AG04450 (cell line): ENCODE measurements at places on chromosomes 3 and 15.
A peak's percentile ranks its signal among the peaks of the same experiment; 100 is the strongest.

GRCh38 chr3:116001151-116001621 lies 377.9 kb downstream of the GAP43 start:
- DNase-seq = no peak

DNA sequence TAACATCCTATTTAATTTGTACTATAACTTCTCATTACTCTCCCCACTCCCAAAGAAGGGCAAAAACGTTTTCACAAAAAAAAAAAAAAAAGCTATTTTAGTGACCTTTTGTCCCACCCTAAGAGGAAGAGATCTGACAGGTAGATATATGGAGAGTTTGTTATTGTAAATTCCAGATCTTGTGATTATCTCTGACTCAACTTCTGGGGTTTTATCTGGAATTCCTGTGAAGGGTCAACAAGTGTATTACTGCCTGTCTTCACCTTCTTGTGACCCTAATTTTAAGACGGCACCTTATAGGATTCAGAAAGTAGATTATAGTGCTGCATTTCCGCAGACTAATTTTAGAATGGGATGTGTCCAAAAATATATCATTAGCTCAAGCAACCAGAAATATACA lies 205.9 kb upstream of the CDIN1 start:
- DNase-seq = no peak

- DNase-seq = no peak
Measured at GRCh38 chr3:136979204-136979603, 21.4 kb downstream of the IL20RB start.

DNA sequence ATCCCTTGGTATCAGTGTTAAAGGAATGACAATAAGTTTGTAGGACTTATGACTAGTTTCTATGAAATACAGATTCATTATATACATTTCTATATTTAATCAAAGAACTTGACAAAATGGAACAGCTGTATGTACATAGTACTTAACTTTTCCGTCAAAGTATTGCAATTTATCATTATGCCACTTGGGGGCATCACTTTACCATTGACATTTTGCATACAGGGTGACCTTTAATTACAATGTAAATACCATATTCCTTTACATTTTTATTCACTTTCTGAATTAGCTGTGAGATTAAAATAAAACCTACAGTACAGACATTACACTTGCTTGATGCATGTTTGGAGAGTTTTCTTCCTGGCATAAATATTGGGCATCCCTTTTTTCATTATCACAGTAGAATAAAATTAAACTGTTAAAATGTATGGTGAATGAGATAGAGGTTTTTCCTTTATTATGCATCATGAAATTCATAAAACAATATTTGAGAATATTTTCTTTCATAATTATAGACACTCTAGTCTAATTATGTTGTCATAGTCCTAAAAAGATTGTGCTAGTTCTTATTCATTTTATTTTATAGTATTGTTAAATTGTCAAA lies 6.9 kb downstream of the NEK11 start:
- DNase-seq = no peak

GRCh38 chr15:80418892-80419537 lies 14.8 kb downstream of the ARNT2 start:
- peak; percentile 26 for DNase-seq

GRCh38 chr3:138437281-138437680 lies 2.9 kb downstream of the ESYT3 start:
- DNase-seq = no peak

DNA sequence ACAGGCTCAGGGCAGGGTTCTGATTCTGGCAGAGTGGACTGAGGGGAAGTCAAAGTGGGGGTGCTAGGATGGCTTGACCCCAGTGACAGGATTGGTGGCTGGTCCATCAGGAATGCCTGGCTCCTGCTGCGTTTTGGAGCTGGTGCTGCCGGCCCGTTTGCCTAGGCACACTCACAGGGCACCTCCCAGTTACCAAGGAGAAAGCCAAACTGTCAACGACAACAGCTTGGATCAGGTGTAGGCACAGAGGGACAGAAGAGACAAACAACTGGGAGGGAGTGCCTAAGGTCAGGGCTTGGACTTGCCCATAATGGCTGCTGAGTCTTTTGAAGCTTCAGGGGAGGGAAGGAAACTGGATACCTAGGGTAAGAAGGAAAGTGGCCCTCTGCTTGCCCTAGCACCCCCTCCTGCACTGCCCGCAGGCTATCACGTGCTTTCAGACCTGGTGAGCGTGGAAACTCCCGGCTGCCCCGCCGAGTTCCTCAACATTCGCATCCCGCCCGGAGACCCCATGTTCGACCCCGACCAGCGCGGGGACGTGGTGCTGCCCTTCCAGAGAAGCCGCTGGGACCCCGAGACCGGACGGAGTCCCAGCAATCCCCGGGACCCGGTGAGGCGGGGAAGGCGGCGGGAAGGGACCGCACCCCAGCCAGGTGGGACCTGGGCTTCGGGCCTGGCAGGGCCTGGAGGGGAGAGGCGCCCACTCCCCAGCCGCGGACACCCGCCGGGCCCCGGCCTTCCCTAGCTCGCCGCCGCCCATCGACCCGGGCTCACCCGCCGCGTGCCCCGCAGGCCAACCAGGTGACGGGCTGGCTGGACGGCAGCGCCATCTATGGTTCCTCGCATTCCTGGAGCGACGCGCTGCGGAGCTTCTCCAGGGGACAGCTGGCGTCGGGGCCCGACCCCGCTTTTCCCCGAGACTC lies 5.1 kb downstream of the DUOX1 start:
- DNase-seq = no peak

DNA sequence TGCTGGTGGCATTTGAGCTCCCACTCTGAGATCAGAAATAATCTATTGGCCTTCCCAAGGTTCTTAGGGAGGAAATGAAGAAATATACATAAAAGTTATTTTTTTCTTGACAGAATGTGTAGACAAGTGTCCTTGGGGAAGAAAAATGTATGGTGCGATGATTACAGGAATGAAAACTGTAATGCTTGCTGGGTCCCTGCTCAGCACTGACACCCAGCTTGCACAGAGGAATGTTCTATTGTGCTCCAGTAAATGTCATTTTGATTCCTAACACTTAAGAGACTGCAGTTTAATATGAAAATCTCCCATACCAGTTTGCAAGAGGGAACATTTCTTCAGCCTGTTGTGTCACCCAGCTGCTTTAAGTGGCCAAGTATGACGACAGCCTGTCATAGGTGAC lies 271.3 kb upstream of the TPM1 start:
- no peak for DNase-seq

DNA sequence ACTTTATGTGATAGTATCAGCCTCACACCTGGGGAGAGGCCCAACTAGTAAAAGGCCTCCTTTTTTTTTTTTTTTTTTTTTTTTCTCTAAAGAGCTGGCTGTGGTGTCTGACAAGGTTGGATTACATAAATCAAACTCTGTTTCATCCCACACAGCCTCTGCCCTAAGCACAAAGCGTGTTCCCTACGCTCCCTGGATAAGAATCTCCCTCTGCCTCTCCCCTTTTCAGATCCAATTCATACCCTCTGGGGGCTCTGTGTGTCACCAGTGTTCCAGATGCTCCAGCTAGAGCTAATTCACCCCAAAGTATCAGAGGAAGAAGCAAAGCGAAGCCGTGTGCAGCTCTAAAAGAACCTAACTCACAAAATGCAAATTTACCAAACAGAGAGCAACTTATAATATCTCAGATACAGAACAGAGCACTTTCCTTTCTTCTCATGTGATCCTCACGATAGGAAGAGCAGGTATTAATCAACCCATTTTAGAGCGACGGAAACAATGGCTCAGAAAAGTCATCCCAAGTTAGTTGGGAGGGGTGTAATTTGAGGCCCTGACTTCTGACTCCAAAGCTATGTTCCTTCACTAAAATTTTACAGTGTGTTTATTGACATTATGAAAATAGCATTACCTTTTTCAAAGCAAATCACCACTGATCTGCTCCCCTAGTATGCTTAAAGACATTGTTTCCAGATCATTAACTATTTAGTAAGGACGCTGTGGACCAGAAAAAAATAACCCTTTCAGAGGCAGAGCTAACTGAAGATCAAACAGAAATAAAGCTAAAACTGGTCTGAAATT lies 12.4 kb downstream of the BMF start:
- DNase-seq = no peak

- DNase-seq = no peak
Measured at GRCh38 chr3:53501178-53501577, 6.8 kb downstream of the CACNA1D start.

GRCh38 chr3:194062830-194063229 lies 73.1 kb upstream of the HES1 start:
- DNase-seq = no peak

DNA sequence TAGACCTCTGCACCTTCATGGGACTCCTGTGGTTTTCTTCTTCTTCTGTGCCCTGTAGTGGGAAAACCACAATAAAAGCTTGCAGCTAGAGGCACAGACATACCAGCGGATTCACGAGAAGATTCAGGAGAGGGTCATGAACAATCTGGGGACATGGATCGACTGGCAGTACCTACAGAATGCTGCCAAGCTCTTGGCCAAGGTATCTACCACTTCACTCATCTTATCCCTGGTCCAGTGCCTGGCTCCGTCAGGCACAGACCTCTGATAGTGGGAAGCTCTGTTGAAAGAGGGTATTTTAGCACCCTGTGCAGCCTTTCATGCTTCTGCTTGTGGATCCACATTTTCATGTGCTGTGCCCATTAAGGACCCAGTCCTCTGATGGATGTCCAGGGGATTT lies 9.7 kb upstream of the P4HTM start:
- DNase-seq = no peak

DNA sequence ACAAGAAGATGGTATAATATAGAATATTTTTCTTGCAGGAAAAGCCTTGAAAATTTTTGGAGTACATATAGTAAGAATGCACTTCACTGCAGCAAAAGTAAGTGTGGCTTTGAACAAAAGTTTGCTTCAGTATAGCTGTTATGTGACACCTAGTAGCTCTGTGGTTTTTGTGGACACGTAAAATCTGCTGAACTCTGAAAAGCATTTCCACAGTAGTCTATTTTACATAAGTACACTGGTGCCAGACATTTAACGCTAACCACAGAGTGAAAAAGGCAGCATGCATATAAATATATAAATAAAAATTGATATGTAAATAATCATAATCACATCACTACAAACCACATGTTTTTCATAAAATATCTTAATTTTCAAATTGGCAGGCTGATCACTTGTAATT lies 39.8 kb downstream of the CGGBP1 start:
- no peak for DNase-seq

DNA sequence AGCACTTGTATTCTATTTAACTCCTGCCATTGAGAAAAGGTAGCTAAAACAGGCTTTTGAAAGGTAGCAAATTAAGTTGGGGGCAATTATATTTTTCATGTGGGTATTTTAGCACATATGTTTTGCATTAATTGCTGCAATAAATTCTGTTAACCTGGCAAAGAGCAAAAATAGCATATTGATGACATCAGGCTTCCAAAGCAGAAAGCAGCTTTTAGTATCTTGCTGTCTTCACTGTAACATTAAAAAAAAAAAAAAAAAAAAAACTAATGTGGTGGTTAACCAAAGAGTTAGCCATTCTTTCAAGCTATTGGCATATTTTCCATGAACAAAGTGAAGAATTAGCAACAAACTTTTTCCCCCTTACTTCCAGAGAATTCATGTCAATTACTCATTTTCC lies 9.1 kb downstream of the EPHA3 start:
- DNase-seq = no peak

DNA sequence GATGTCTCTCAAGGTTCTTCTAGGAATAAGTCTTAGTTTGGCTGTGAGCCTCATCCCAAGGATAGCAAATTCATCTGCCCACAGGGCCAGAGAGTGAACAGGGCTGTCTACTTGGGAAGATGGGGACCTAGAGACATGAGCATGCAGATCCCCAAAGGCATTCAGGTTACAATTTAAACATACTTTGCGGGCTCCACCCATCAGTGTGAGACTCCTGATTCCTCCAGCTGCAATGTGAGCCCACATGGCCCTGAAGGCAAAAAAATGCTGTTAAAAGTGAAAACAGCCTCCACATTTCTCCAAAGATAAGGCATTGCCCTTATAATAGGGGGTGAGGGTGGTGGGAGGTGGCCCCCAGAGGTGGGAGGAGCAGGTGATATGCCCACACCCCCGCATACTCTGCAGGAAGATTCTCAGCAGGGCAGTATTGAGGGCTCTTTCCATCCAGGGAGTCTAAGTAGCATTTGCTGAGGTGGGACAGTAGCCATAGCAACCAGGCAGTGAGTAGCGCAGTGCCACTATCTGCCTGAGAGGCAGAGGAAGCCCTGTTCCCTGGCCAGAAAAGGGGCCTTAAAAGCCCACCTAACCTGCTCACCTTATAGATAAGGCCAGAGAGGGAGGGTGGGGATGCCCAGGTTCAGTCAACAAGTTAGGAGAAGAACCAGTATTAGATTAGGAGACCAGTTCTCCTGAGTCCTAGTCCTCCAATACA lies 31.2 kb downstream of the TGM4 start:
- DNase-seq = no peak

GRCh38 chr15:26091184-26091583 lies 228.1 kb upstream of the ATP10A start:
- DNase-seq = no peak
